NCI-H1092 (cell line): ENCODE measurements at places on chromosomes 3 and 15.

DNA sequence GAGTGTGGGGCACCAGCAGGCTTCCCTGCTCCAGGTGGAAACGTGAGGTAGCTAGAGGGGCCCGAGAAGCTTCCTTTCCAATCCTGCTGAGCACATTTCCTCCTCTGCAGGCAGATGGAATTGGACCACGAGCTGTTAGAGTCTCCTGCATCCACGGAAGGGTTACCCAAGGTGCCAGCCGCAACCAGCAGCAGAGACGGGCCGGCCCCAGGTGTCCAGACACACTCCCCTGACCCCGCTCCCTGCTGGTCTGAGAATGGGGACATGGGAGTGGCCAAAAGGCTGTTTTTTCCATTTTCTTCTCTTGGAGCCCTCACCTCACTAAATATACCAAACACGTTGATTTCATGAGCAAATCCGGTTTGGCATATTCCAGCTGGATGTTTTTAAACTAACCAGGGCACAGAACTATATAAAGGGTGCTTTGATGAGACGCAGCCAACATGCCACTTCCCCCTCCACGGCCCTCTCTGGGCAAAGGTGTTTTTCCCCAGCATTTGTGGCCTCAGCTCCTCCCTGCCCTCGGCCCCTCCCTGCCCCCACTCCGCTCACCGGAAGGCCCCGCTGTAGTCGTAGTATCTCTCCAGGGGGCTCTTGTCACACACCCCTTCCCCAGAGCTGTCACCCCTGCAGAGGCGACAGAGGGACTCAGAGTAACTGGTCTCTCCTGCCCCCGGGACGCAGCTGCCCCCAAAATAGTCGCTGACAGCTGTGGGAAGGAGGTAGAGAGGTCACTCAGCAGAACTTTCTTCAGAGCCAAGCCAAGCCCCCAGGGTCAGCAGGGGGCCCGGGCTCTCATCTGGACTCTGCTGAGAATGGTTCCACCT, 7.0 kb downstream of the MELTF start:
- DNase-seq = no peak

GRCh38 chr15:48304398-48304797, 26.8 kb upstream of the DUT start:
- DNase-seq = no peak

GRCh38 chr15:71013446-71013845, 101.8 kb upstream of the THSD4 start:
- no peak for DNase-seq

- no peak for DNase-seq
Measured at GRCh38 chr3:139112230-139112558, 67.5 kb upstream of the PRR23C start.

- DNase-seq = no peak
Measured at GRCh38 chr3:140296796-140297352, 361.9 kb downstream of the CLSTN2 start.

DNA sequence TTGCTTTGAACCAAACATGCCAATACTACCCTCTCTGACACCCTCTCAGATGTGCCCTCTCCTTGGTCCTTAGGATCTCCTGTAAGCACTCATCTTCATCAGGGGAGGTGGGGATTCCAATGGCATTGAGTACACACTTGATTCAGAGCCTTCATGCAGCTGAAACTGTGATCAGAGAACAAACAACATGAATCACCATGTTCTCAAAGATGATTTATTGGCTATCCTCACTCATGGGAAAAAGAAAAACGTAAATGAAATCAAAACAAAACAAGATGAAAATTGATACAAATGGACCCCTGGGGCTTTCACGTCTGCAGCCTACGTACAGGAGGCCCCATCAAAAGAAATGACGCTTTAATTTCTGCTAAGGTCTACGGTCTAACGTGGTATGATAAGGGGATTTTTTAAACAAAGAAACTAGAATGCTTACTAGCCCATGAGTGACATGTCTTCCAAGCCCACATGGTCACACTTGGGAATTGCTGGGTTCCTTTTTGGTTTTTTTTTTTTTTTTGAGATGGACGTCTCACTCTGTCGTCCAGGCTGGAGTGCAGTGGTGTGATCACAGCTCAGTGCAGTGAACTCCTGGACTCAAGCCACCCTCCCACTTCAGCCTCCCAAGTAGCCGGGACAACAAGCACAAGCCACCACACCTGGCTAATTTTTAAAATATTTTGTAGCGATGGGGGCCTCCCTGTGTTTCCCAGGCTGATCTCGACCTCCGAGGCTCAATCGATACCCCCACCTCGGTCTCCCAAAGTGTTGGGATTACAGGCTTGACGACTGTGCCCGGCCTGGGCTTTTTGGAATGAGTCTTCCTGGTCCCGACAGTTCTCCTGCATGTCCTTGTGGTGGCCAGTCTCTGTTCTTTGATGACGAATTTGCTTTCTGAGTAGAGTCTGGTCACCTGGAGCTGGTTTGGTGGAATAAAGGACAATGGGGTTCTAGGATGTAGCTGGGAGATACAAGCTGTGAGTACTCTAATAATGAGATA, 202.6 kb downstream of the XXYLT1 start:
- no peak for DNase-seq

GRCh38 chr3:175274056-175274455, 414.9 kb downstream of the NAALADL2 start:
- no peak for DNase-seq

DNA sequence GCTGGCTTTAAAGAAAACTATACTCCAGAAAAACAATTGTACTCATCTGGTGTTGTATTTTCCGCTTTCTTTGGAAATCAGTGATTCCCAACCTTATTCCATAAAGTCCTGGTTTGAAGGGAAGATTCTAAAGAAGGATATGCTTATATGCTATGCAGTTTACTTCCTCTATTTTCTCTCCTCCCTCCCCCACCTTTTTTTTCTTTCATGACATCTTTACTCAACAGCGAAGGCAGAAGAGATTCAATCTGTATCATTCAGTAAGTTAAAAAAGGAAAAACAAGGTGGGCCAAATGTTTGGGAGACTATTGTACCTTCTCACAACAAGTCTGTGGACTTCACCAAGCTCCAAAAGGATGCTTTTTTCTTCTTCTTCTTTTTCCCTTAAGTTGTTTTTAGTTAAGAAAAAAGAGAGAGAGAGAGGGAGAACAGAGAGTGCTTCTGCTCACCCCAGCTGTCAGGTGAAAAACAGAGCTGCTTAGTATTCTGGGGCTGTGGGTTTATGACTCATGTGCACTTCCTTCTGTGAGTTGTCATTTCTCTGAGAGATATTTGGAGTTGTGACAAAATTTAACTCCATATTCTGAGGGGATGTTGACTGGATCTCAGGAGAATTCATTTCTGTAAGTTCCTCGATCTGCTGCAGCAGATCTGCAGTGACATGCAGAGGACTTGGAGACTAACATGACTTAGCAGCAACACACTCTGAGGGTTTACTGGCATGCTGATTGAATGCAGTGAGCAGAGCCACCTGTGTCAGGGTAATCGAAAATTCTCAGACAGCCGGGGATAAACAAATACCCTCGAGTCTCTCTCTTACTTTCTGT, 70.7 kb downstream of the SSR3 start:
- DNase-seq = no peak

DNA sequence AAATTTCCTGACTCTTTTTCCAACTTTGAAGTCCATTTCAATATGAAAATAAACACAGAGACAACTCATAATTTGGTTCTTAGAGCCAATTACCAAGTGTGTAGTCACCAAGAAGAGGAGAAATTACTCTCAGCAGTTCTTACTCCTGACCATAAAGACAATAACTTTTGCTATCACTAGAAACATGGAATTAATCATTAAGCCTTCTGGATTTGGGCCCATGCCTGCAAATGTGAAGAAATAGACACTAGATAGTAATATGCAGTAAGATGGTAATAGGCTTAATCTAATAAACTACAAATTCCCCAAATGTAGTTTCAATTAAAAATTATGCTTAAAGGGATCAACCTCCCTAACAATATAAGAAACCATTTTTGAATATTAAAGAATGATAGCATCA, 185.1 kb upstream of the AGTR1 start:
- DNase-seq = no peak

- DNase-seq = no peak
Measured at GRCh38 chr3:169308654-169309250, 354.8 kb downstream of the MECOM start.

- DNase-seq = no peak
Measured at GRCh38 chr15:70198441-70199123, 100.9 kb upstream of the TLE3 start.

DNA sequence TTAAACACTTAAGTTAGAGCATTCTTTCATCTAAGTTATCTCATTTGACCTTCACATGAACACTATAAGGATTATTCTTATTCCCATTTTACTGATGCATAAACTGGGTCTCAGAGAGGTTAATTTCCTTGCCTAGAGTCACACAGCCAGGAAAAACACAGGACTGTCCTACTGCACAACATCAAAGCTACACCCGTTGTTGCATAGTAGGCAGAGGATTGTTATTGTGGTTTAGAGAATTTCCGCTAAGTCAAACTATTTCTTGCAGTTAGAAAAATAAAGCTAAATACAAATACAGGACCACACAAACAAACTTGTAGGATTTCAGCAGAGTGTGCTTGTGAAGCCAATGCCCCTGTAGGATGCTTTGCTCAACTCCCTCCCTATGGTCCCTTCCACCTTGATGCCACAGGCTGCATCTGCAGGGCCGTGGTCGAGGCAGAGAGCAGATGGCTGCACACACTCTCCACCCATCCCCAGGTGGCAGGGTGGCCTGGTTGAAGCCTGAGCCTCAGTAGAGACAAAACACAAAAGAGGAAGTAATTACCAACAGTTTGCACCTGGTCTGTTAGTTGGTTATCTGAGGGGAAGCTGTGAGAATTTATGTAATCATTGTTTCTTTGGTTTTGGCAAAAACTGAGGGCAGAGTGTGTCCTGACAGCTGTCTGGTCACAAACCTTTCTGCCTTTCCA, 41.1 kb upstream of the SKOR1 start:
- DNase-seq = no peak

GRCh38 chr3:82384181-82384580, 622.7 kb upstream of the GBE1 start:
- DNase-seq = no peak

GRCh38 chr3:59746585-59746984, 696.8 kb upstream of the CFAP20DC start:
- DNase-seq = no peak

DNA sequence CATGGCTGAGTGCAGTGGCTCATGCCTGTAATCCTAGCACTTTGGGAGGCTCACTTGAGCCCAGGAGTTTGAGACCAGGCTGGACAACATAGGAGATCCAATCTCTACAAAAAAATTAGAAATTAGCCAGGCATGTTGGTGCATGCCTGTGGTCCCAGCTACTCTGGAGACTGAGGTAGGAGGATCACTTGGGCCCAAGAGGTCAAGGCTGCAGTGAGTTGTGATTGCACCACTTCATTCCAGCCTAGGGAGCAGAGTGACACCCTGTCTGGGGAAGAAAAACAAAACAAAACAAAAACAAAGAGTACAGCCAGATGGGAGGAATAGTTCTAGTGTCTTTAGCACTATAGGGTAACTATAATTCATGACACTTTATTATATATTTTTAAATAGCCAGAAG, 26.2 kb upstream of the COMMD4 start:
- DNase-seq = no peak

GRCh38 chr15:49309889-49310288, 113.2 kb upstream of the FGF7 start:
- DNase-seq = no peak

DNA sequence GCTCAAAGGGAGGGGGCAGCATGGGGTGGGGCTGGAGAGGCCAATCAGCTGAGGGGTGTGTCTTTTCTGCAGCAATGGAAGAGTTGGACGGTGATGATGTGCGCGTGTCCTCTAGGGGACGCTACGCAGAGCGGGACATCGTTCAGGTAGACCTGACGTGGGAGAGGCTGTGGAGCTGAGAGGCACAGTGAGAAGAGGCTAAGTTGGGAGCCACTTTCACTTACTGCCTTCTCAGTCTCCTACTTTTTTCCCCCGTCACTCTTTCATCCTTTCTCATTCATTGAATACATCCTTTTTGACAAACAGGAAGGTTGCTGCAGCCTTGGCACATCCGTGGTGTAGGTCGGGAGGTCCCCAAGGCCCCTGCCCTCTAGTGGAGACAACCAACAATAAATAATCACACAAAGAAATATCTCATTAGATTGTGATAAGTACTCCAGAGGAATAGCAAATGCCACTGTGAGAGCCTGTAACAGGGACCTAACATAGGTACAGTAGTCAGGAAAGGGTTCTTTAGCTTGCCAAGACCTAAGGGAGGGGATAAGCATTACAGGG, 4.4 kb upstream of the BRPF1 start:
- DNase-seq = no peak

GRCh38 chr3:45537616-45537969, 57.0 kb upstream of the LIMD1 start:
- no peak for DNase-seq

- DNase-seq = no peak
Measured at GRCh38 chr3:107128946-107129345, 248.3 kb upstream of the CCDC54 start.

DNA sequence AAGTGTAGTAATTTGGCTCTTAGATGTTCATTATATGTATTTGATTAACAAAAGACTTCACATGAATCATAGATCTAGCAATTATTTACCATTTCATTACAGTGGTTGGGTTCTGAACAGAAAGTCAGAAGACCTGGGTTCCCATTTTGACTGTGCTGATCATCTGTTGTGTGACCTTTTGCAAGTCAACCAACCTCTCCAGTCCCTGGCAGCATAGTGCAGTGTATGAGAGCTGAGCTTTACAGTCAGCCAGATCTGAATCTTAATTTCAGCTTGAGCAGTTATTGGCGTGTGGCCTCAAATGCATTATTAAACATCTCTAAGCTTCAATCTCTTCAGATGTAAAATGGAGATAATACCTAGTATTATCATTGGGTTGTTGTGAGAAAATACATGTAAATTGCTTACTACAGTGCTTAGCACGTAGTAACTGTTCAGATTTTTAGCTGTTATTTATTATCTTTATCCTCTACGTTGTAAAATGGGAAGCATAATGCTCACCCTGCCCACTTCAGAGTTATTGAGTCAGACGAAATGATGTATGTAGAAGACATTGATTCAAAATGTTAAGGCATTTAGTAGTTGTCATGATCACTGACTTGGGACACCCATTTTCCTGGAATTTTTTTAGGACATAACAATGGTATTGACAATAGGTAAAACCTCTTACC, 104.0 kb downstream of the KLHL25 start:
- DNase-seq = no peak

- no peak for DNase-seq
Measured at GRCh38 chr3:69540706-69541581, 155.1 kb upstream of the FRMD4B start.

DNA sequence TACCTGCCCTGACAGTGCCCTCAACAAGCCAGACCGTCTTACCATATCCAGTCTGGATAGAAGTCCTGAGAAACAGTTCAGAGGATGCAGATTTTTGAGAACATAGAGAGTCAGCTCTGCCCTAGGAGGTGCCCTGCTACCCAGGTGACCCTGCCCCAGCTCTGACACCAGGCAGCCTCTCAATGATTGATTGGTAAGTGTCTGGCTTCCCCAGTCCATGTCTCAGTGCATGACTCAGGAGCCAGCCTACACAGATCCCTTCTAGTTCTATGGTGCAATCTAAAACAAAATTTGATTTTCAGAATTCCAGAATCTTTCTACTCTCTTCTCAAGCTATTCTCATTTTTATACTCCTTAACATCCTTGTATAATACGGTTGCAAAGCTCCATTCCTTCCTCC, 292.1 kb downstream of the VPS13C start:
- DNase-seq = no peak
